ENCODE measurements at places on chromosomes 11 and 22.

- DNase-seq = no peak
These were observed 81.9 kb downstream of the PPP2R1B start for GRCh38 chr11:111684251-111684650.

- DNase-seq = no peak
These were observed 19.2 kb downstream of the EIF3M start for GRCh38 chr11:32602657-32603415.

DNA sequence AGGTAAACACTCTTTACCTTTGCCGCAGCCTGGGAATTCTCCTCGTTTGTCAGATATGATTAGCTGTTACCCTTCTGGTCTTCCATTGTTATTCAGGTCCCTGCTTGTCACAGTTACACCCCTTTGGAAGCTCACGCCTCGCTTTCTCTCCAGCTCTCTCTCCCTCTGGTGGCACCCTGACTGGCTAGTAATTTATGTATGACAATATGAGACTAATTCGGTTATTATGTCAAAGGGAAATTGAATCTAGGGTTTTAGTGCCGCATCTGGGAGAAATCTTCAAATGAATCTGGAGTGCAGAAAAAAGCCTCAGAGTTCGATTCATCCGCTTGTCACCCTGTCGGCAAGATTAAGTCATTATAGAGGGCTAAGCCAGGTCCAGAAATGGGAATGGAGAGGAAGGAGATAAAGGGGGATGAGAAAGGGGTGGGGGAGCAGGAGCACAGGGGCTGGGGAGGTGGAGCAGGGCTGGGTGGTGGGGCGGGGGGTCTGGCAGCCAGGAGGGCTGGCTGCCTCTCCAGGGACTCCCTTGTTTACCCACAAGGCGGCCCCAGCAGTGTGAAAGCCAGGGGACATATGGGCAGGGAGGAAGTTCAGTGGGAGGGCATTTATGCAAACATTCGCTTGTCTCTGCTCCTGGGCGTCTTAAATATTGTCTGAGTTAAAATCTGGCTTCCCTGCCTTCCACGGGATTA lies 179.0 kb upstream of the NECTIN1 start:
- DNase-seq = peak; percentile 93

DNA sequence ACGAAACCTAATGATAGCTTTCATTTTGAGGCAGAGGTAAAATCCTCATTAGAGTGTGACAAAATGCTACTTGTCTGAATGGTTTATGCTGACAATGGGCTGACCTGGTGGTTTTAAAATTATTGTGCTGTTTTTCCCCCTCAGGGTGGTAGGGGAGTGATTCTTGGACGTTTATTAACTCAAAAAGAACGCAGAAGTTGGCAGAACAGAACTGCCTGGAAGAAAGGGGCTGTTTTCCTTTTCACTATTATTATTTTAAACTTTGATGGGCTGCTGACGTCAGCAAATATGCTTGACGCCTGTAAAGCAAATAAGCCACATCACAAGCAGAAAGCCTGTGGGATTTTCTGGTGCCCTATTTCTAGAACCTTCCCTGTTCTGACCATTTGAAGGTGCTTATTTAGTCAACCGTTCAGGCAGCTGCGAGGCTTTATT lies 4.0 kb downstream of the RASSF10 start:
- DNase-seq = no peak

- DNase-seq = no peak
These were observed 8.0 kb upstream of the MS4A10 start for GRCh38 chr11:60777106-60777505.

DNA sequence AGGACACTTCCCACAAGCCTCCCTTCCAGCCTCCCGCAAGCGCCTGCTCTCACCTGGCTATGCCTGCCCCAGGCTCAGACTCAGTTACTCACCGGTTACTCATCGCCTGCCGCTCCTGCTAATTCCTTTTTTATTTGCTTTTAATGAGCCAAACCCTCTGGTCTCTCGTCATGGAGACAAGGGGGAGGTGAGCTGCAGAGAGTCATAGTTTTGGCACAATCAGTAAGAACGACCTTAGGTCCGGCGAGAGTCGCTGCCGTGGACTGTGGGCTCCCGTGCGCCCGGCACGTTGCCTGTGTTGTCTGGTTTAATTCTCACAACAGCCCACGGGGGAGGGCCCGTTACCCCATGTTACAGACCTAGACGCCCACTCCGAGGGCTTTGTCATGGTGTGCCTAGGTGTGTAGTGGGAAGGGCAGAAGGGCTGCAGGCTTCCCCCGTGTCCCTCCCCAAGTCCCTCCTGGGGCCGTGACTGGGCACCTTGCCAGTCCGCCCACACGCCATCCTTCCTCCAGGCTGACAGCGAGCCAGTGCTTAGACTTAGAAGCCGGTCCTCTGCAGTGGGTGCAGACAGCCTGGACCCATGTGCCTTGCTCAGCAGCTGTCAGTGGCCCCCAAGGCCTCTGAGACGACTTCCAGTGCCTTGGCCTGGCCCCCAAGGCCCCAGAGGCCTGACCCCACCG lies 42.2 kb downstream of the WNT7B start:
- DNase-seq = no peak

GRCh38 chr22:36816636-36817524 lies at the start of gene PVALB:
PVALB (minus strand) TSS chr22:36817035; CDS start chr22:36817005, 30 bp downstream.
- no peak for DNase-seq

- no peak for DNase-seq
These were observed 529.4 kb downstream of the TBC1D22A start for GRCh38 chr22:47291565-47292495.

DNA sequence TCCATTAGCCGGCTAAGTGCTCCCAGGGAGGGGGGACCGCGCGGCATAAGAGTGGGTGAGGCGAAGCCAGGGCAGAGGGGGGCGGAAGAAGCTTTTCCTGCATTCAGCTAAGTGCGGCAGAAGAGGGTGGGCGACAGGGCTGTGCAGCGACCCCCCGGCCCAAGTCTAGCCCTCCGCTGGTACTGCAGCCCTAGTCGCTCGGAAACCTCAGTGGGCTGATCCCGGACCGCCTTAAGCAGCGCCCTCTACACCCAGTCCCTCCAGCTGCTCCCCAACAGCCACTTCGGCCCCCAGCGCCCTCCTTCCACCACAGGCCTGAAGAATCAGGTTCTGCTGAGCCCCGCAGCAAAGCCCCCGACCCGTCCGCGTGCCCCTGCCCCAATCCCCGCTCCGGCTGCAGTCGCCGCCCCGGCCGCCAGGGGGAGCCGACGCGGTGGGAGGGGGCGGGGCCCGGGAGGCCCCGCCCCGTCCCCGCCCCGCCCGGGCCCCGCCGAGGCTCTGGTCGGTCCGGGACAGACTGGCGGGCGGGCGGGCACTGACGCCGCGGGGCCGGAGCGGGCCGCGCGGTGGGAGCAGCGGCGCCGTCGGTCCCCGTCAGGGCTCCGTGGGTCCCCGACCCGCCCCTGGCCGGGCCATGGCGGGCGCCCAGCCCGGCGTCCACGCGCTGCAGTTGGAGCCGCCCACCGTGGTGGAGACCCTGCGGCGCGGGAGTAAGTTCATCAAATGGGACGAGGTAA lies at the start of gene PLCB3:
TSS of gene PLCB3 (plus strand) at position 515 of the 737 bp plus-strand sequence. CDS start at position 635, 120 bp downstream.
- DNase-seq = no peak

DNA sequence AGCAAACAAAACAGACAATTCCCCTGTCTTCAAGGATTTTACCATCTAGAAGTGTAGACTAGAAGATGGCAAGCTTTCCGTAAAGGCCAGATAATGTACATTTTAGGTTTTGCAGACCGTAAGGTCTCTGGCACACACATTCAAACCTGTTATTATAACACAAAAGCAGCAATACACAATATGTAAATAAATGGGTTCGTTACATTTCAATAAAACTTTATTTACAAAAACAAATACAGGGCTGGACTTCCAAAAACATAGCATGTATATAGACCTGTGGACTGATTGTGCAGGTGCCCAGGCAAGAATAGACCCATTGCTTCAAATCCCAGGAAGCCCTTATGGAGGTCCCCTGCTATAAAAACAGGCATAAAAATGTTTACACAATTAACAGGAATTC lies 27.1 kb upstream of the MS4A6A start:
- no peak for DNase-seq

DNA sequence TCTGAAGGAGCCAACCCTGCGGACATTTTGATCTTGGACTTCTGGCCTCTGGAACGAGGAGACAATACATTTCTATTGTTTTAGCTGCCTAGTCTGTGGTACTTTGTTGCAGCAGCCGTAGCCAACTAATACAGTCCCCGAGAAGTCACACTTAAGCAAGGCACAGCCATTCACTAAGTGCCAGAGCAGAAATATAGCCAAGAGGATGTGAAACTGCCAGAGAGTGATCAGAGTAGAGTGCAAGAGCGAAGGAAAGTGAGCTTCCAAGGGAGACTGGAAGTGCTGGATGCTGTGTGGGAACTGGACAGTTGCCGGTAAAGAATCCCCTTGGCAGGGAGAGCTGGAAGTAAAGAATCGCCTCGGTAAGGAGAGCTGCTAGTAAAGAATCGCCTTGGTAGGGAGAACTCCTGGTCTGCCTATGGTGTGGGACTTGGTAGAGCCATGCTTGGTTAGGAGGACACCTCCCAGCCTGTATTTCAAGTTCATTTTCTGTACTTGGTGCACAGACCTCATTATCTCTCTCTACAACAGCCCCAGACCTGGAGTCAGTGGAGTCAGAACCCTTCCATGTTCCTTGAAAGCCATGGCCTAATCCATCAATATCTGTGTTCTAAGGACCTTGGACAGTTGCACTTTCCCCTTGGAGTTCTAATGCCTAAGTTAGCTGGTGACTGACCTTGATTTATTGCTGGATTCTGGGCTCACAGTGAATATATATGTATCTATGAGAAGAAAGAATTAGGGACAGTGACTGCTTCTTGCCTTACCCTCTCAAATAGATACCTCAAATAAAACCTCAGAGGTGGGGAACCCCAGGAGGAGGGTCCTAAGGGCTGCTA lies 162.1 kb downstream of the LDLRAD3 start:
- no peak for DNase-seq

DNA sequence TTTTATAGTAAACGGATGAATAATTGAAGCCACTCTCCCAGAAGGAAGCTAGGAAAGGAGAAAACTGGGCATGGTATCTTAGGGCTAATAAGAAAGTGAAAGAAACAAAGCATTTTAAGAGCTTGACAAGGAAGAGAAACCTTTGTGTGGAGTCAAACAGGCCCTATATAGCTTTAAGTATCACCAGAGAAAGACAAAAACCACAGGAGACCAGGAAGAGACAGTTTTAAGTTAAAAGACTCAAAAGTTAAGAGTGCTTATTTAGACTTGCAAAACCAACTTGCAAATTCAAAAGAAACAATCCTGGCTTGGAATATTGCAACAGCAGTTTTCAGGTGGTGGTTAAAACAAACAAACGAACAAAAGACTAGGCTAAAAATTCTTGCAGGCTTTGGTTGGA lies 3.4 kb downstream of the PAK1 start:
- DNase-seq = peak; percentile 61

All from NCI-H526 treated with DMSO at 0.1 percent for 48 hours (cell line).